ENCODE measurements at places on chromosomes 4 and X.
A peak's percentile ranks its signal among the peaks of the same experiment; 100 is the strongest.

DNA sequence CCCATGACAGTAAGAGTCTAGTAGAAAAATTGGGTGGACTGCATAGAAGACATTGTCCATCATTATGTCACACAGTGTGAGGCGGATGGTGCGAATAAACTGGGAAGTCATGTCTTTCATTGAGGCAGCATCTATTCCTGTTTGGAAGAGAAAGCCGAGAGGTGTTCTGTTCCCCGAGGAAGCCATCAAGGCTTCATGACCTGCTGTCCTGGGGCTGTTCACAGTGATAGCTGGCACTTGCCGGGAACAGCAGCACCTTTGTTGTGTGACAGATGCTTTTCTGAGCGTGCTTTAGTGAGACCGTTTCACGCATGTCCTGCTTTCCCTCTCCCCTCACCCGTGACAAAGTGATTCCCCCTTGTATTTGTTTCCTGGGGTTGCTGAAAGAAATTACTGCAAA is 20.3 kb downstream of the RGS12 start:
- no peak for DNase-seq

- no peak for DNase-seq
Measured at GRCh38 chr4:171674781-171675180, 138.4 kb upstream of the GALNTL6 start.

DNA sequence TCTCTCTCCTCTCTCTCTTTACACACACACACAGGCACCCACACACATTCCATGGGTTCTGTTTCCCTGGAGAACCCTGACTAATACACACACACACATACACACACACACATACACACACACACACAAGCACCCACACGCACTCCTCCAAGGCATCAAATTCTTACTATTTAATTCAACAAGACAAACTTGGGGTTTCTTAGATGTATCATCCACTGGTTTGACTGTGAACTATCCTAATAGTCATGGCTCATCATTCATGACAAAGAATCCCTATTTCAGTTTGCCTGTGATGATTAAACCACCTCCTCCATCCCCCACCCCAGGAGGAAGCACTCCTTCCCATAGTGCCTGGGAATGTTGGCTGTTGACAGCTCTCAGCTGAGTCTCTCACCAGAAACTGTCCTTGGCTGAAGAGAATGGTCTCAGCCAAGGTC is 98.2 kb downstream of the USP46 start:
- DNase-seq = no peak

DNA sequence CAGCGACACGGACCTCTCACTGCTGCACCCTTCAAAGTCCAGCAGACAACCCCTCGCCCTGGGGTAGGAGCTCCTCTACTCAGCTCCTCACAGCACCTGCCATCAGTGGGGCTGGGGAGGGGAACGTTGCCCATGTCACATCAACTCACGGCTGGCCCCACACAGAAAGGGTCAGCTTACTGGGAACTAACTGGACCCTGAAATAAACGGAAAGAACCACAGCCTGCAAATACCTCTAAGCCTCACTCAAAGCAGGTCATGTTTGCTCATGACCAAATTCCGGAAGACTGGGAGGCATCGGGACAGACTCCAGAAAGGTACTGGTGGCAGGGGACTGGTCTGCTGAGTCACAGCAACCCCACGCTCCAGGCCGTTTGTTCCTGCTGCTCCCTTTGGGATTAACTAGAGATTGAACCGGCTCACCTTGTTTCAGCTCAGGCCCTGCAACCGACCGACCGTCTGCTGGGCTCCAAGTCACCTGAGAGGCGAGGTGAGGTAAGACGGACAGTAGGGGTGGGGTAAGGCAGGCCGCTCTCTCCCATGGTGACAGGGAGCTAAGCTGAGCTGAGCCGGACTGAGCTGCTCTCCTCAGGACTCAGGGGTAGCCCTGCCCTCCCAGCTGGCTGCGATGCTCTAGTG is 5.6 kb downstream of the G6PD start:
- DNase-seq = no peak

GRCh38 chr4:81594490-81595159 is 122.9 kb upstream of the RASGEF1B start:
- DNase-seq = no peak

- no peak for DNase-seq
Measured at GRCh38 chr4:42683393-42683792, 26.5 kb upstream of the ATP8A1 start.

- DNase-seq = no peak
Measured at GRCh38 chr4:2812612-2813354, 19.9 kb downstream of the SH3BP2 start.

GRCh38 chrX:46326161-46326560 is 219.1 kb downstream of the ZNF674 start:
- no peak for DNase-seq

DNA sequence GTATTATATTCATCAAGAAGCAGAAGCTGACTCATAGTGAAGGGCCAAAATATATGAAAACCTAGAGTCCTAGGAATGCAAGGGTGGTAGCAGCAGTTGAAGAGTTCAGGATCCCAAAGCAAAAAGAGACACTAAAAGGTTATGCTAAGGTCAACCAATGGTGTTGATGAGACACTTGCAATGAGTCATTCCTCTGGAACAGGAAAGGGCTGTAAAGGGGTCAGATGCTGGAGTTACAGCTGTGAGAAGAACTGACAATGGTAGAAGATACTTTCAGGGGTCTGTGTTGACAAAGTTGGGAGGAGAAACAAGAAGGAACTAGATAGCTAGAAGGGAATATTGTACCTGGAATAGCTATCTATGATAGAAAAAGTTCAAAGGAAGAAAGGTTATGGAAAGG is 47.5 kb downstream of the ZGRF1 start:
- DNase-seq = no peak

DNA sequence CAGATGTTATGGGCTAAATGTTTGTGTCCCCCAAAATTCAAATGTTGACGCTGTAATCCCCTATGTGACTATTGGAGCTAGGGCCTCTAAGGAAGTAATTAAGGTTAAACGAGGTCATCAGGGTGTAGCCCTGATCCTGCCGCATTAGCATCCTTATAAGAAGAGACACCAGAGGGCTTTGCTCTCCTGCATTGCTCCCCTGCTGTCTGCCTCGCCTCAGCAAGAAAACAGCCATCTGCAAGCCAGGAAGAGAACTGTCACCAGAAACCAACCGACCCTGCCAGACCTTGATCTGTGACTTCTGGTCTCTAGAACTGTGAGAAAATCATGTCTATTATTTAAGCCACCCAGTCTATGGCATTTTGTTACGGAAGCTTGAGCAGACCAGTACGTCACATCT is 331.9 kb downstream of the DCTD start:
- no peak for DNase-seq

- no peak for DNase-seq
Measured at GRCh38 chr4:117326091-117326490, 240.7 kb upstream of the TRAM1L1 start.

DNA sequence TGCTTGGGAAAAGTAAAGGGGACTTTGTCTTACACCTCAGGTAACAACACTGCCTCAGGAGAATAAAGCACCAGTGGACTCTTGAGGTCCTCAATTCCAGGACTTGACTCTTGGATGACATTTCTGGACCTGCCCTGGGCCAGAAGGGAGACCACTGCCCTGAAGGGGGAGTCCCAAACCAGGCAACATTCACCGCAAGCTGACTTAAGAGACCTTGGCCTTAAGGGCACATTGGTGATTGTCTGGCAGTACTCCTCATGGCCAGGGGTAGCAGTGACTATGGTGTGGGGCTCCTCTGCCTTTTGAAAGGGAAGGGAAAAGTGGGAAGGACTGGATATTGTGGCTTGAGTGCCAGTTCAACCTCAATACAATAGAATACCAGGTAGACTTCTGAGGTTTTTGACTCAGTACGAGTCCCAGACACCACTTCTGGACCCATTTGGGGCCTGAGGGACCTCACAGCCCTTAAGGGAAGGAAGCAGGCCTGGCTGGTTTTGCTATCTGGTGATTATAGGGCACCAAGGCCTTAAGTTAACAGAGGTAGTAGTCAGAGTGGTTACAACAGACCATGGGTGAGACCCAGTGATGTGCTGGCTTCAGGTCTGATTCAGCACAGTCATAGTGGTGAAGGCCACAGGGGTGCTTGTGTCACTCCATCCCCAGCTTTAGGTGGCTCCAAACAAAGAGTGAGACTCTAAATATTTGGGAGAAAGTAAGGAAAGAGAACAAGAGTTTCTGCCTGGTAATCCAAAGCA is 121.2 kb upstream of the TET2 start:
- no peak for DNase-seq

DNA sequence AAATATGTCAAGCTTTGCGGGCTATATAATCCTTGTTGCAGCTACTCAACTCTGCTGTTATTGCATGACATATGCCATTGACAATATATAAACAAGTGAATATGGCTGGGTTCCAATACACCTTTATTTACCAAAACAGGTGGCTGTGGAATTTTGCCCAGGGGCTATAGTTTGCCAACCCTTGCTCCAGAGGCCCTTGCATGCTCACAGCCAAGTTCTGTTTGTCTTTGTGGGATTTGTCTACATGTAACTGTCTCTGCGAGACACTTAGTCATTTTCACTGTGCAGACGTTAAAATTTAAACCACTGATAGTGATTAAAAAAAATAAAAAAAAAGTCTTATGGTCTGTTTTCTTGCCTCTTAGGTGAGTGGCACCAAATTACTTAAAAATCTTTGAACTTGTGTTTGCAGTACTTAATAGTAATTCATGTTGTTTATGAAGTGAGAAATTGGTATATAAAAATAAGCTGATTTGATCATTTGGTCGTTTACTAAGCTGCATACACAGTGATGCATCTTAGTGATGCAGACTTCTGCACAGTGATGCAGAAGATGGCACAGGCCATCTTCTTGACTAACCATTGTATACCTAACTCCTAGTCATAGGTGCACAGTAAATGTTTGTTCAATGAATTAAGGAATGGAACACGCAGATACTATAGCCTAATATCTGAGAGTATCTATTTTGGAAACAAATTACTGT is 170.9 kb downstream of the FRMPD4 start:
- DNase-seq = peak; percentile 2

Measured in T47D (cell line).